ENCODE measurements at places on chromosomes 5 and 9. TPM values are rescaled to one million over a fixed set of nuclear protein-coding genes. Genes with fewer than 3 reads are reported as not detected.

Gene MOB3B
- total RNA-seq: 0.20 TPM

Gene NELFB
- total RNA-seq: 67.5 TPM

Gene SLC6A19
- total RNA-seq: not detected

Gene PGM5
- total RNA-seq: not detected

Gene SPATA31C1
- total RNA-seq: not detected

Gene PCDHA12
- total RNA-seq: not detected

Gene SPATA31C2
- total RNA-seq: not detected

Gene PHPT1
- total RNA-seq: 108 TPM

DNA sequence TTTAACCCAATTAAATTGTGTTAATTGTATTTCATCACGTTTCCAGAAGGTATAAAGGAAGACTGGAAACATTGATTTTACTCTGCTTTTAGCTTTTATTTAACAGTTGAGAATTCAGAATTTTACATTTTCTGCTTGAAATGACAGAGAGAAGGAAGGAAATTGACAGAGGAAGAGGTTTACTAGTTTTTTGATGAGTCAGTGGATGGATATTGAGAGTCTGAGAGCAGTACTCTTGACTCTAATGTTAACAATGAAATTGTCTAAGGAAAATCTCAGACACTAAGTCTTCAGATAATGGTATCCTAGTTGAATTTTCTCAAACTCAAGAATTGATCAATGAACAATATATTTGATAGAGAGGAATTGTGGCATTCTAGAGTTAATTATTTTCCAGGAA, 60.6 kb downstream of the IPO11 start:
- no peak overlapping the region for H3K27ac ChIP-seq
- H3K4me3 ChIP-seq: no peak overlapping the region
- DNase-seq: no peak
- no peaks in the 10 kb centered on the region for H3K27me3 ChIP-seq

DNA sequence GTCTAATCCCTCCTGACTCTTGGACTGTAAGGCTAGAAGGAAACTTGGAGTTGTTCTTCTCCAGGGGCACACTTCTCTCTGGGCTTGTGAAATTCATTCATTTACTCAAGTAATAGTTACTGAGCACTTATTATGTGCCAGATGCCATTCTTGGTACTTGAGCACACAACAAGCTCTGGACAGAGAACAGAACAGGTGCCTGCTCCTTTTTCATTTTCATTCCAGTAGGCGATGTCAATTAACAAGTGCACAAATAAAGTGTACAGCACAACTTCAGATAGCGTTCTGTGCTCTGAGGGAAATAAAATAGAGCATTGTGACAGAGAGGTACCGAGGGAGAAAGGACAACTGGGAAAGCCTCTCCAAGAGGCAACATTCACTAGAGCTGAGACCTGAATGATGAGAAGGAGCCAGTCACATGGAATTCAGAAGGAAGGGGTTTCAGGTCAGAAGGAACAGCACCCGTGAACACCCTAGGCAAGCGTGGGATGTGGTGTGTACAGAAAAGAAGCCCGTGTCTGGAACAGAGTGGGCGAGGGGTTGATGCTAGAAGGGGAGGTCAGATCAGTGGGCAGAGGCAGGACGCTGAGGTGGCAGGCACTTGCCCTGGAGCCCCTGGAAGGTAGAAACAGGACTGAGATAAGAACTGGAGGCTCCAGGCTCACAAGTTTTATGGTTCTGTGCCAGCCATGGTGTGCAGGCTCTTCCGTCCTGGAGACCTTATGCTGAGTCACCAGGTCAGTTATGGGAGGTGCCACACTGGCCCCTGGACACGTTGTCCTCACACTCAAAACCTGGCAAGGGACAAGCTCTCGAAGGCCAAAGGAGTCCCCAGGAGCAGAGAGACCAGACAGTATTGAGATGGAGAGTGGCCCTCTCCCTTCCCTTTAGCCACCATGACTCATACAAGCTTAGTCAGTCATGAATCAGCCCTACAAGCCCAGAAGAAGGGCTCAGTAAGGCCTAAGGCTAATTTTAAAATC, 7.2 kb upstream of the ABLIM3 start:
- DNase-seq: no peak
- H3K36me3 ChIP-seq: no peaks in the 10 kb centered on the region
- peaks cover 5% of the 10 kb centered on the region for H3K27me3 ChIP-seq

DNA sequence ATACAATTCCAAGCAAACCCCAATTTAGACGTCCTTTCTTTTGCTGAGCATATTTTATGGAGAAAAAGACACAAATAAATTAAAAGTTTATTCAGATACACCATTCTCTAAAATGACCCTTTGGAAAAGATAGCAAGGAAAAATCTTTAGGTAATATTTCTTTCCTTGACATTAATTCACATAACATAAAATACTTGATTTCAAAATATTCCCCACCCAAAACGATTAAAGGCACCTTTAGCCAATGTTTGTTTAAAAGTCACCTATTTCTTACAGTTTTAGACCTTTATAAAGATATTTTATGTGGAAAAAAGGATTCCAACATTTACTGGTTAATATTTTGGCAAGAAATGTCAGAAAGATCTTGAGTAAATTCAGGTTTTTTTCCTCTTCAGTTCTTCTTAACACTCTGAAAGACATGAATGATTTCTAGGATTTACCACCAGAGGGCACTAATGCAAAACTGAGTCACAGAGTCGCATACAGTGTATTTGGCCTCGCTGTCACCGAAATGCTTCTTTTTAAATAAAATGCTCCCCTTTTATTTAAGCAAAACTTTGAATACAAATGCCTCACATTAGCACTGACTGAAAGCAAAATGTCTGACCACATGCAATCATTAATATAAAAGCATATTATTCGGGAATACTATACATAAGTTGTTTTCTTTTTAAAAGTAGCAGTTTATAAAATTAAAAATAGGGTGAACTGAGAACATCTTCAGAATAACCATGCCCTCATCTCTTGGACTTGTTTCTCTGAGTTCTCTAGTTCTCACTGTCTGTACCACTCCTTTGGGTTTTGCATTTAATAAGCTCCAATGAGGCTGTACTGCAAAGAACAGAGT, 122.5 kb downstream of the SLC1A3 start:
- H3K4me1 ChIP-seq: peaks cover 5% of the 10 kb centered on the region
- H3K4me3 ChIP-seq: no peak overlapping the region
- H3K27ac ChIP-seq: no peak overlapping the region
- no peaks in the 10 kb centered on the region for H3K36me3 ChIP-seq

- H3K36me3 ChIP-seq: no peaks in the 10 kb centered on the region
- DNase-seq: no peak
- no peak overlapping the region for H3K4me3 ChIP-seq
- H3K27ac ChIP-seq: no peak overlapping the region
- H3K27me3 ChIP-seq: no peaks in the 10 kb centered on the region
These were observed 12.5 kb downstream of the PHF2 start for GRCh38 chr9:93588641-93589609.

GRCh38 chr5:35862126-35862525, 5.4 kb downstream of the IL7R start:
- peaks cover 38% of the 10 kb centered on the region for H3K4me1 ChIP-seq
- no peaks in the 10 kb centered on the region for H3K27me3 ChIP-seq
- H3K4me3 ChIP-seq: peak overlapping the region; percentile 93
- DNase-seq: no peak
- H3K36me3 ChIP-seq: peaks cover 67% of the 10 kb centered on the region

GRCh38 chr5:135491038-135491551, 38.9 kb upstream of the TIFAB start:
- no peak overlapping the region for H3K4me3 ChIP-seq
- no peaks in the 10 kb centered on the region for H3K36me3 ChIP-seq
- no peaks in the 10 kb centered on the region for H3K4me1 ChIP-seq
- DNase-seq: no peak
- H3K27ac ChIP-seq: no peak overlapping the region
- H3K27me3 ChIP-seq: peaks cover 16% of the 10 kb centered on the region

GRCh38 chr9:36213387-36213786, 22.7 kb downstream of the CLTA start:
- H3K36me3 ChIP-seq: peaks cover 35% of the 10 kb centered on the region
- H3K27me3 ChIP-seq: no peaks in the 10 kb centered on the region
- no peak overlapping the region for H3K27ac ChIP-seq
- peaks cover 32% of the 10 kb centered on the region for H3K4me1 ChIP-seq
- DNase-seq: no peak

- DNase-seq: no peak
- no peaks in the 10 kb centered on the region for H3K4me1 ChIP-seq
- H3K27ac ChIP-seq: no peak overlapping the region
- H3K27me3 ChIP-seq: no peaks in the 10 kb centered on the region
These were observed 591.9 kb downstream of the LRRC70 start for GRCh38 chr5:63170486-63170885.

- H3K4me1 ChIP-seq: no peaks in the 10 kb centered on the region
- H3K27ac ChIP-seq: no peak overlapping the region
- peaks cover 23% of the 10 kb centered on the region for H3K36me3 ChIP-seq
These were observed 39.0 kb downstream of the DDX31 start for GRCh38 chr9:132630811-132631210.

DNA sequence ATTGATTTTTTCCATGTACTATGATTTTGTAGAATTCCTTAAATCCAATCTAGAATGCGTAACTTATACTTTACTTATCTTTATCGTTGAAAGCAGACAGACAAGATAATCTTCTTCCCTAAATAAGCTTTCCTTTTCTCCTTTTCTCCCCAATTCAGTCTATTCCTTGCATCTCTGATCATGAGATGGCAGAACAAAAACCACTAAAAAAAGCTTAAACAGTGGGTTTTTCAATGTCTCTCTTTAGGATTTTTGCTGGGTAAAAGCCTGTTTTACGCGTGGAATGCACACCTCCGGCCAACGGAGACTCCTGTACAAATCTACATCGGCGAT, 755 bp downstream of the CDKN2B start:
- H3K4me3 ChIP-seq: peak overlapping the region; percentile 62
- no peak overlapping the region for H3K27ac ChIP-seq
- peaks cover 37% of the 10 kb centered on the region for H3K27me3 ChIP-seq
- DNase-seq: no peak
- no peaks in the 10 kb centered on the region for H3K36me3 ChIP-seq

DNA sequence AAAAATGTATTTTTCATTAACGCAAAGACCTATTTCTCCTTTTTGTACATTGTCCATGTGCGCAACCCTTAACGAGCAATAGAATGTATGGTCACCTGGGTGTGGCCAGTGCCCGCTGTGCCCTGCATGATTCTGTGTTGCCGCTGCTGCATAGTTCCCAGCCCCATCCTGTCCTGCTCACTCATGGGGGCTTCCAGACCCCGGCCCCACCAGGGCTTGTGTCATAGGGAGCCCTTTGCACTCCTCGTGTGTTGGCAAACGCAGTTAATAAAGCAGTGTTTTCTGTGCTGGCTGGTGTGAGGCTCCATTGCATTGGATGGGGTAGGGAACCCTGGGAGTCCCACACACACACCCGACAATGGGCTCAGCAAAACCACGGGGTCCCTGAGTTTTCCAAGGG, 49.7 kb downstream of the SAR1B start:
- H3K4me3 ChIP-seq: no peak overlapping the region
- DNase-seq: no peak
- H3K27me3 ChIP-seq: no peaks in the 10 kb centered on the region
- peaks cover 7% of the 10 kb centered on the region for H3K4me1 ChIP-seq
- peaks cover 24% of the 10 kb centered on the region for H3K36me3 ChIP-seq

DNA sequence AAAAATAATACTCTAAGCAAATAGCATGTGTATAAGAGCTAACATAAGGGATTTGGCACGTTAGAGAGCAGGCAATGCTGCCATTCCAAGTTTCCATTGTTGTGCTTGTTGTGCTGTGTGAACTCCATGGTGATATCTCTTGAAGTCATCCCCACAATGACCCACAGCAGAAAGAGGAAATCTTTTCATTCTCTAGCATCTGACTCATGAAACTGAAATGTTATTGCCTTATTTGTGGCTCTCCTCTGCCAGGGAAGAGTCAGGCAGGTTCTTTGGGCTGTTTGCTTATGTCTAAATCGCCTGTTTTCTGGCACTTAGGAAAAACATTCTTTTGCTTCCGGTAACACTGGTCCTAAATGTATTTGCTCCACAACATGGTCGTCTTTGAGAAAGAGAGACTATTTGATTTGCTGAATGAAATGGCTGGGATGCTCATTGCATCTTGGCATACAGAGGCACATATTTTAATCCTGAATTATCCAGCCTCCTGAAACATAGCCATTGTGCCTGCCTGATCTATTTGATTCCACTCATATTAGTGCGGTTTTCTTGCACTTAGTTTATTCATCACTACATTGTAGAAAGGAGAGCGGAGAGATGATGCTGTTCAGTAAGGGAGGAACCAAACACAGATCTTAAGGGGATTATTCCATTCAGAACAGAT, 188.8 kb downstream of the CSNK1G3 start:
- H3K4me1 ChIP-seq: no peaks in the 10 kb centered on the region
- no peaks in the 10 kb centered on the region for H3K36me3 ChIP-seq
- no peaks in the 10 kb centered on the region for H3K27me3 ChIP-seq
- no peak overlapping the region for H3K4me3 ChIP-seq
- H3K27ac ChIP-seq: no peak overlapping the region
- no peak for DNase-seq

DNA sequence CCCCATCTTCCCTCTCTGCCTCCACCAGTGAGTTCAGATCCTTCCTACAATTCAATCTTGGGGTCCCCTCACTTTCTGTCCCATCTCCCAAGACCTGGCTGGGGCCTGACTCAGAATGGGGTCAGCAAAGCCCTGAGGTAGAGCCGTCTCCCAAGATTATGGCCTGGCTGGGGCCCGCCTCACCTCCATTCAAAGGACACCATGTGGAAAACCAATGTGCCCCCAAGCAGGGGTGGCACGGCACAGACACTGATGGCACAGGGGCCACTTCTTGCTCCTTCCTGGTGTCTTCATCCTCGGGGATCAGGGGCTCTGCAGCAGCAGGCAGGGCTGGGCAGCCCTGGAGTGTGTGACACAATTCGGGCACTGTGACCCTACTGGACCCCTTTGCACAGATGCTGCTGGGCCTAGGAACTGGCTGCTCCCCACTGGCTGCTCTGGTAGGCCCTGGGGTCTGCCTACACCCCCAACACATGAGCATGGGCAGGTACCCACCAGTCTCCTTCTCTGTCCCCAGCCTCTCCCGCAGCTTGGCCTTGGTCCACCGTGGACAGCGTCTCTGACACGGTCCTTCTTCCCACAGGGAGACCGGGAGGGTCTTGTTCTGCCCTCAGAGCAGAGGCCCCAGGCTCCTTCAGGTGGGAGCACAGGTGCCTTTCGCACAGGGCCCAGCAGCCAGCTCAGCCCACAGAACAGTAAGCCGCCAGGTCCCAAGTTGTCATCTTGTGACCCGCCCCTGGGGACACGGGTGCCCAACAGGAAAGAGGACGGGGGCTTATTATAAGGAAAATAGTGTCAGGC, 89.5 kb downstream of the ADAMTS2 start:
- no peak overlapping the region for H3K27ac ChIP-seq
- peak; percentile 23 for DNase-seq
- H3K4me1 ChIP-seq: no peaks in the 10 kb centered on the region
- no peaks in the 10 kb centered on the region for H3K36me3 ChIP-seq

GRCh38 chr9:37362430-37362829, 60.1 kb upstream of the GRHPR start:
- no peak overlapping the region for H3K4me3 ChIP-seq
- H3K27ac ChIP-seq: no peak overlapping the region
- no peak for DNase-seq
- no peaks in the 10 kb centered on the region for H3K36me3 ChIP-seq
- H3K4me1 ChIP-seq: no peaks in the 10 kb centered on the region

- no peak overlapping the region for H3K27ac ChIP-seq
- H3K4me1 ChIP-seq: no peaks in the 10 kb centered on the region
- H3K4me3 ChIP-seq: no peak overlapping the region
- no peaks in the 10 kb centered on the region for H3K36me3 ChIP-seq
- DNase-seq: no peak
These were observed 295.8 kb downstream of the DMRTA1 start for GRCh38 chr9:22742401-22742800.
